B cell (primary cell): ENCODE measurements at places on chromosomes 4 and X.

- DNase-seq = no peak
These were observed 24.2 kb upstream of the HOPX start for GRCh38 chr4:56705334-56705733.

DNA sequence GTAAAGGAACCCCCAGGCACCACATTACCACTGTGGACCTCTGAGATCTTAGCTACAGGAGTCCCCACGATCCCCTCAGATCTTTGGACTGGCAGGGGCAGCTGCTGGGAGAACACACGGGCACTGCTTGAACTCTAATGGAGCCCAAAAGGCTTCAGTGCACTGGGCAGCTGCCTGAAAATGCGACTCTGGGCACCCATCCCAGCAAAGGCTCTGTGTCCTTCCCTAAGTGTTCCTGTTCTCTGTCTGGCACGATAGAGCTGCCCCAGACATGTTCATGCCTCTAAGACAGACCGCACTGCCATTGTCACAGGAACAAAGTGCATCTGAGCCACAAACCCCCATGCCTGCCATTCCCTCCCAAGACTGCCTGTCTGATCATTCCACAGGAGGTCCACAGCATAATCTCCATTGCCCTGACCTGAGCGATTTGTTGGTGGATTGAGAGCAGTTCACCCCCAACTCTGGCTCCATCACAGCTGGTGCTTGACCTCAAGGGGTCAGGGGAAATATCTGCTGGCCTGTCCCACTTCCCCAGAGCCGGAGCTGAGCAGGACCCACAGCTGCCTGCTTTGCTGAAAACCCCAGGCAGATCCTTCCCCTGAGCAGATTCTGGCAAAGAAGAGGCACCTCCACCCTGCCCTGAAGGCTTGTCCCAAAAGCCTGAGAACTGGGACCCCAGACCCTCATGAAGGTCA, 436.0 kb upstream of the INTU start:
- no peak for DNase-seq

- no peak for DNase-seq
These were observed 21.0 kb upstream of the ANXA10 start for GRCh38 chr4:168071304-168071703.

- DNase-seq = no peak
These were observed 180.8 kb downstream of the VEGFC start for GRCh38 chr4:176611951-176612350.

- no peak for DNase-seq
These were observed 16.6 kb upstream of the CXCL3 start for GRCh38 chr4:74055096-74055495.

DNA sequence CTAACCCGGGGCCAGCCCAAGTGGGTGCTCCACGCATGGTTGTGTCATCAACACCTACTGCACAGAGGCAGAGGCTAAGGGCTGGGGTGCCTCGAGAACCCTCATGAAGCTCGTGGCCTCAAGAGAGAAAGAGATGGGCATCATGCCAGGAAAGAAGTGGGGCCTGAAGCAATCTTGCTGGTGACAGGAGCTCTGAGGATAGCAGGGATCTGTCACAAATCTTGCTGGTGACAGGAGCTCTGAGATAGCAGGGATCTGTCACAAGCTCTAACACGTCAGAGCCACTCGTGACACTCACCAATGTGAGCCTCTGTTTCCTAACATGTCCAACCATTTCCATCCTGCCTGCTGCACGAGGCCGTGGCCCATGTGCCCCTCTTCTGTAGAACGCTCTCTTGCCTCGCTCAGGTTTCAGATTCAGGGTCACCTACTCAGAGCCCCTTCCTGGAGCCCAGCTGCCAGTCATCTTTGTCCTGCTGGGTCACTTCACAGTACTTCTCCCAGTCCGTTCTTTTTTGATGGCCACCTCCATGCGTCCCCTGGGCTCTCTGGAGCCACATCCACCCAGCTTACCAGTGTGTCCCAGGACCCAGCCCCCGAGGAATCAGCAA, 21.1 kb downstream of the PNMA6E start:
- DNase-seq = no peak

DNA sequence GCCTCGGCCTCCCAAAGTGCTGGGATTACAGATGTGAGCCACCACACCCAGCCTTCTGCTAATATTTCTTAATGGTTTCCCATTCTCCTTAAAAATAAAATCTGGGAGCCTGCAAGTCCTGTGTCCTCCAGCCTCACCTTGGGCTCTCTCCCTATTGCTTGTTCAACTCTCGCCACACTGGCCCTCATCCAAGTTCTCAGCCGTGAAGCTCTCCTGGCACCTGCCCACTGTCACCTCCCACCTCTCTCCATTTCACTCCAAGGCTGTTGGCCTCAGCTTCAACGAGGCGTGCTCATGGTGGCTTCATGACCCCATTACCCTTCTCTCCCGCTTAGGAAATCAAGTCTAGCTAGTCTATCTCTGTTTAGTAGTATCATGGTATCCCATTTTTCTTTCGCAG, 9.5 kb upstream of the ETNPPL start:
- DNase-seq = no peak

GRCh38 chr4:55534306-55534705, 12.4 kb downstream of the CLOCK start:
- no peak for DNase-seq

DNA sequence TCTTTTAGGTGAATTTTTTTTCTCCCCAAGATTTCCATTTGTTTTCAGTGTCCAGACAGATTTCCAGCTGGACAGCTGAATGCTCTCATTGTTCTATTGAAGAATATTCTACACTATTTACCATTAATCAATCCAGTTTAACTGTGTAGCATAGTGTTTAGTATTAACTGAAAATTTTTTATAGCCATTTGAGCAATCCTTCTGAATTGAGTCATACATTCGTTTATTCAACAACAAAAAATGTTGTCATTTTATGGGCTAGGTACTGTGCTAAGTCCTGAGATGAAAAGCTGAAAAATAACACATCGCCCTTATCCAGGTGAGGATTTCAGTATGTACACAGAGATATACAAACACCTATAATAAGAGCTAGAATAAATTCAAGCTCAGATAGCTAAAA, 223.3 kb downstream of the COL25A1 start:
- no peak for DNase-seq

GRCh38 chrX:108699368-108699767, 37.0 kb downstream of the IRS4 start:
- no peak for DNase-seq

- DNase-seq = no peak
These were observed 36.8 kb downstream of the NSD2 start for GRCh38 chr4:1907848-1908525.

DNA sequence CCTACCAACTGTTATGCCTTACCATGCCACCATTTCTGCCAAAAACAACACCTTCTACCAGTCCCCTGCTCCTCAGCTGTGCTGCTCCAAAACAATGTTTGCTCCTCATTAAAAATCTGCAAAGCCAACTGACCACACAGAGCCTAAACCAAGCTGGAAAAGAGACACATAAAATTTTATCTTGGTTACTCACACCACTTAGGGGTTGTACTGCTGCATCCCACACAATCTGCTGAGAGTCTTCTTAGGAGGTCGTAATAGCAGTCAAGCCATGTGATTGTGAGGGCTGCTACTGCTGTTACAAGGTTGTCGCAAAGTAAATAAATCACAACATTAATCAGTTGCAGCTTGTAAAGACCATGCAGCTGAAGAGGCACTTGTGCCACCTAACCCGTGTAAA, 607.4 kb upstream of the FAM241A start:
- DNase-seq = no peak

- DNase-seq = no peak
These were observed 33.7 kb upstream of the HMX1 start for GRCh38 chr4:8905226-8905772.

DNA sequence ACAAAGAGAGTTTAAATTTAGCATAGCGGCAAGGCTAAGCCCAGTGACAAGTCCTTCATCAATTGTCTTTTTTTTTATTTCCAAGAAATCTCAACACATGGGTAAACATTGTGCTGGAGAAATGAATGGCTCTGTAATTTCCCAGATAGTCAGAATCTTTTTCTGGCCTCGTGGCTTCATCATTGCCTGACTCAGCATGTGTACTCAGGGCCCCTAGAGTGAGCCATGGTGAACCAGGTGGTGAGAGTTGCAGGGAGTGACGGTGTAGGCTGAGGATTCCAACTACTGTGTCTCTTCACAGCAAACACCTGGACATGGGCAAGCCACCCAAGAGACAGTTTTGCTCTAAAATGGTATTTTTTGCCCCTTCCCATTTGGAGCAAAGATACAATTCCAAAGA, 43.1 kb upstream of the UCP1 start:
- DNase-seq = no peak

- DNase-seq = no peak
These were observed 86.5 kb downstream of the SH3RF1 start for GRCh38 chr4:169184236-169184635.

- no peak for DNase-seq
These were observed 277.1 kb upstream of the PRKX start for GRCh38 chrX:3990569-3990968.

- DNase-seq = no peak
These were observed 241.7 kb upstream of the PSAPL1 start for GRCh38 chr4:7676398-7676922.

GRCh38 chr4:102253860-102254259, 91.4 kb downstream of the SLC39A8 start:
- no peak for DNase-seq

- DNase-seq = no peak
These were observed 1.4 kb upstream of the CAMK2D start for GRCh38 chr4:113763029-113763285.

DNA sequence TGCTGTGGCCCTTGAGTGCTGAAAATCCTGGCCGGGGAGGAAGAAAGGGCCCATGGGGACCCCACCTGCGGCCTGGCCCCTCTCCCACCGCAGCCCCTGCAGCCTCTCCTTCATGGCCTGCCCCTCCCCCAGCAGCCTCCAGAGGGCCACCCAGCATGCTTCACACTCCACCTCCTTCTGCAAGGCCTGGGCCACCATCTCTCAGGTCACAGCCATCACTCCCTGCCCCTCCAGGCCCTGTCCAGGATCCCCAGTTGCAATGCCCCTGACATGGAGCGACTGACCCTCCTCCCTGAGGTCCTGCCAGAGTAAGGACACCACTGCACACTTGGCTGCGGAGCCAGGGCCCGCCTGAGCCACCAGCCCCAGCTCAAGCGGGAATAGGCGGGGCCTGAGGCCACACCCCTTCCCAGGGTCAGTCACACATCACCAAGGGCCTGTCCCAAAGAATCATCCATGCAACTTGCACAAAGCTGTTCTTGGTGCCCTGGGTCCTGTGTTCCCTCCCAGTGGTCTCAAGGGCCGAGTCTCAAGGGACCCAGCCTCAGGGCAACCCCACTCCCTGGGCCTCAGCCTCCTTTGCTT, 32.9 kb downstream of the CCNQ start:
- no peak for DNase-seq

DNA sequence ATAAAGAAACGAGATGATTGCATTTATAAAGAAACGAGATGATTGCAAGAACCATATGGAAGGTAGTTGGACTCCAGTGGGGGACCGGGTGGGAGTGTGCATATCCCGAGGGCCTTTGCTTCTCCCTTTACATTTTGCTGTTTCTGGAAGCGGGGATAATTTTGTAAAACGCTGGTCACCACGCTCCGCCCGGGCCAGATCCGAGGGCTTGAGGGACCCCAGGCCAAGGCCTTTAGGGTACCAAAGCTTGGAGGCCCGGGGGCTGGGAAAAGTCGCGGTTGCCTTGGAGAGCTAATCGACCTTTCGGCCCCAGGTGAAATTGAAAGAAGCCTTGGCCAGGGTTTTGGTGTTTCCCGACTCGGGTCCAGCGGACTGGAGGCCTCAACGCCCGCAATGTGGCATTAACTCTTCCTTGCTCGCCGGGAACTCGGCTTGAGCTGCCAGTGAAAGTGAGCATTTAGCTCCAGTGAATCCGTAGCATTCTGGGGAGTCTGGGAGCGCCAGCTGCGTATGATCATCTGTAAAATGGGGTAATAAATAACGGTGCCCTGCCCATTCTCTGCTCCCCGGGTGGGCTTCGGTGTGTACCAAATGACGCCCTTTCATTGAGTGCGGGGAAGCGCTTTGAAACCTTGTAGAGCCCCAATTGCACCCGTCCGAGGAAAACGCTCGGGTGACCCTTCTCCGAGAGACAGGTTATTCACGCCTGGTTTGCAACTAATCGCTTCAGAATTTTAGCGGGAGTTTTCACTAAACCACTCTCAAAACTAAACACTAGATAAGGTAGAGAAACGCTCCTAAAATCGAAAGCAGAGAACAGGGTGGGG, 4.5 kb downstream of the NKX3-2 start:
- DNase-seq = peak; percentile 37

DNA sequence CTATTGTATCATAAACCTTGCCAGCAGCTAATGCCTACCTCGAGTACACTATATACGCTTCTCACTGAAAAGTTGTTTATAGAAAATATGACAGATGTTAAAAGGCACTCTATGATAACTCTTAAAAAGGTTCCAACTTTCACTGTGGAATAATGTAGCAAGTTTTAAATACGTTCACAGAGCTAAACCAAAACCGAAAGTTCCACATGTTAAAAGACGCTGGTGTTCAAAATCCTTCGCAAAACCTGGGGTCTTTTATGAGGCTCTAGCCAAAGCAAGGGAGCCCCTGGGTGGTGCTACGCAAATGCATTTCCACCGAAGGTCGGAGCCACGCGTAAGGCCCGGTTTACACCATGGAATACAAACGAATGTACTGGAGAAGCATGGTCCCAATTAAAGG, 103.7 kb upstream of the TENM3 start:
- DNase-seq = no peak

- DNase-seq = no peak
These were observed 30.2 kb downstream of the SMIM14 start for GRCh38 chr4:39608451-39608850.

- no peak for DNase-seq
These were observed 287.1 kb downstream of the ANK2 start for GRCh38 chr4:113336556-113336955.

DNA sequence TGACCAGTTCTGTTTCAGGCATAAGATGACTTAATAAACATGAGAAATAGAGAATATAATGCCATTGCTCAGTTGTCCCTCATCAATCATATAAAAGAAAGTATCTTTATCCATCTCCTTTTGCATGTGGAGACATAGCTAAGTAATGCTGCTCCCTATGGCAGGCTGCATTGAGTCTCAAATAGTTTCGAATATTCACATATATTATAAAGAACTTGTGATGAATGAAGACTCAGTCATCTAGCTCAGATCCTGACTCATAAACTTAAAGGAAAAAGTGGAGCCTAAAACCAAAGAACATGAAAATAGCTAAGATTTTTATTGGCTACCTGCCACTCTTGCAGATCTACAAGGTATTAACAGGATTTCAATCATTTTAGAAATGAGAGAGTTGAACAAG, 11.7 kb upstream of the TLL1 start:
- DNase-seq = no peak

- peak; percentile 38 for DNase-seq
These were observed at the start of gene FRAS1 for GRCh38 chr4:78057135-78057599. Gene FRAS1 (plus strand): TSS chr4:78057323. CDS start chr4:78058010, 687 bp downstream.

DNA sequence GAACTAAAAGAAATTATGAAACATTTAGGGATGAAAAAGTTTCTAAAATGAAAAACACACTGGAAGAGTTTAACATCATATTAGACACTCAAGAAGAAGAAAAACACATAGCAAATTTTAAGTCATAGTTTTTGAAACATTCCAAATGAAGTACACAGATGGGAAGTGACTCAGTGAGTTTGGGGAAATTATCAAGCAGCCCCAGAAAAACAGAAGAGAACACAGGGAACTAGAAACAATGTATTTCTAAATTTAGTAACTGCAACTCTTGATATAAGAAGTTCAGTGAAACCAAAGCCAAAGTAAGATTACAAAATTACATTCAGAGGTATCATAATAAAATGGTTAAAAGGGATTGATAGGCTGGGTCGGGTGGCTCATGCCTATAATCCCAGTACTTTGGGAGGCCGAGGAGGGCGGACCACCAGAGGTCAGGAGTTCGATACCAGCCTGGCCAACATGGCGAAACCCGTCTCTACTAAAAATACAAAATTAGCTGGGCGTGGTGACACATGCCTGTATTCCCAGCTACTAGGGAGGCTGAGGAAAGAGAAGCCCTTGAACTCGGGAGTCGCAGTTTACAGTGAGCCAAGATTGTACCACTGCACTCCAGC, 461.2 kb downstream of the KCTD8 start:
- DNase-seq = no peak
